ENCODE measurements at places on chromosomes 12 and 14. TPM values are rescaled to one million over a fixed set of nuclear protein-coding genes. Genes with fewer than 3 reads are reported as not detected.

GRCh38 chr12:31861360-31861759 lies 97.9 kb upstream of the RESF1 start:
- DNase-seq: no peak

The GABARAPL1 gene
- 96.7 TPM for total RNA-seq

The MUCL1 gene
- total RNA-seq: 0.75 TPM

The CIROP gene
- not detected for total RNA-seq

DNA sequence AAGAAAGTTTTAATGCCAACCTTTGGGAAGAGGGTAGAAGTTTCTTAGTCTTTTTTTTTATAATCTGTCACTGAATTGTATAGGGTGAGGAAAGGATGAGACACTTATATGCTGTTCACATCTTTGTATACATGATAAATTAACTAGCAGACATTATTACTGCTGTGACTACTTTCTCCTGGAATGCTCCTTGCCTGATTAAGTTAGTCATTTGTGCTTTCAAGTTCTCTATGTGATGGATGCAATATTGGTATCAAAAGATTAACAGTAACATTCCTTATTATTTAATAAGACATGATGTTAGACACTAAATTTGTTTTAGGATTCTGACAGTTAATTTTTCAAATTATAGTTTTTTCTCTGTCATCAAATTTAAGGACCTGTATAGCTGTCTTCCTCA lies 223.4 kb upstream of the GARIN2 start:
- DNase-seq: no peak

DNA sequence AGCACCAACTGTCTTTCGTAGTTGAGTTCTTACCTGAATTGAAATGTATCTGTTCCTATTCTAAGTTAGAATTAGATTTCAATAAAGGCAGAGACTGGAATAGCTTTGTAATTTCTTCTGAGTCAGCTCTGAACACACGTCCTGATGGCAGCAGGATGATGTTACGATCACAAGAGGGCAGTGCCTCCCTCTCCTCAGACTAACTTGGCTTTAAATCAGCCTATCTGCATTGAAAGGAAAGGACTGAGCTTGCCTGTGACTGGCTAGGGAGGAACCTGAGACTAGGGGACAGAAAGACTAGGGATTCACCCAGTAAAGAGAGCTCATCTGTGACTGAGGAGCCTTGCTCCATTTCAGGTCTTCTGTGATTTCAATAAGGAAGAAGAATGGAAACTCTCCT lies 323.7 kb upstream of the OR4E1 start:
- DNase-seq: no peak

The ZCCHC8 gene
- 22.7 TPM for total RNA-seq

GRCh38 chr12:57865084-57865751 lies 18.7 kb upstream of the CTDSP2 start:
- peak; percentile 91 for DNase-seq

- no peak for DNase-seq
Observed at GRCh38 chr12:109557805-109558204, 15.5 kb downstream of the MMAB start.

DNA sequence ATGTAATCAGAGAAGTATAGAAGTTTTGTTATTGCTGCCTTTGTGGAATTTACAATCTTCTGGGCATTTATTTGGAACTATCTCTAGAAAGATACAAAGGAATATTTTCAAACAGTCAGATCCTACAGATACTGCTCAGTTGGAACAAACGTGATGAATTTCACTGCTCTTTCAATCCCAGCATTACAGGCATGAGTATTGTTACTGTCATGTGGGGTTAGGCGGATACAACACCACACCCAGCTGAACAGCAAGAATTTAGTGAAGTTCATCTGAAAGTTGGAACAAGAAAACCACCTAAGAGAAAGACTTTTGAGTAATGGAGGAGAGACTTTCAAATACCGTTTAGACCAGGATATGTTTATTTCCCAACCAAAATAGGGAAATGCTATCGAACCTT lies 123.3 kb upstream of the PLXNC1 start:
- no peak for DNase-seq

DNA sequence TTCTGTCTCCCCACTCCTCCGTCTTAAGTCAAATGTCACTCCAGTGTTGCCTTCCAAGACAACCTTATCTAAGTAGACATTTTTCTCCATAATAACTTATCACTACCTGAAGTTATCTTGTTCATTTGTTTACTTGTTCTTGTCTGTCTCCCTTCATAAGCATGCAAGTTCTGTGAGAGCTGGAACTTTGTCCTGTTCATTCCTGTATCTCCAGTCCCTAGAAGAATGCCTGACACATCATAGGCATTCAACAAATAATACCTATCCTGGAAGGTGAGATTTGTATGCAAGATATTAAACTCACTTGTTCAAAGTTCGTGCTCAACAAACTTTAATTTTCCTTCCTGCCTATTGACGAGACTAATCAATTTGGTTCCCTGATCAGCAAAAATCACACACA lies 5.7 kb upstream of the MIA2 start:
- DNase-seq: no peak

DNA sequence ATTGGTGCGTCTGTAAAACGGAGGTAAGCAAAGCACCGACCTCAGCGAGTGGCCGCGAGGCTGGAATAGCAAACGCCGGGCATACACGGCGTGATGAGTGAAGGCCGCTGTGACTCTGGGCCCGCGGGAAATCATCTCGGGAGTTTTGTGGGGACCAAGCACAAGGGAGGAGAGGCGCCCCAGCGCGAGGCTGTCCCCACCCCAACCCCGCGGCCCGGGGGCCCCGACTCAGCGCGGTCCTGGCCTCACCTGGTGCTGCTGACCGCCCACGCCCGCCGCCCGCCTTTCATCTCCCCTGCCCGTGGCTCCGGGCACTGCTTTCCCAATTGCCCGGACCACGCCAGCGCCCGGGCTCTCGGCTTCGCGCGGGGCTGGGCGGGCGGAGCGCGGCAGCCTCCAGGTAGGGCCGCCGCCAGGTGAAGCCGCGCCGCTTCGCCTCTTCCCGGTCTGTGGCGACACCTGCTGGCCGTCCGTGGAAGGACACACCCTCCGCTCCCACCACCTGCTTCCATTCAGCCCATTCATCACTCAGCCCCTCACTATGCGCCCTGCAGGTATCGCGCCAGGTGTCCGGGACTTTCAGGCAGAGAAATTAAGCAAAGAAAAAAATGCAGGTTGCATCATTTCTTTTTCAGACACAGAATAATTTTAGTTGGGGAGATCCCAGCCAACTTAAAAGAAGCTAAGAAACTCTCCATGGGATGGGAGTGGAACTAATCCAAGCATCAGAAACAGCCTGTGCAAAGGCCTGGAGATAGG lies 360.4 kb downstream of the MED13L start:
- peak; percentile 61 for DNase-seq

DNA sequence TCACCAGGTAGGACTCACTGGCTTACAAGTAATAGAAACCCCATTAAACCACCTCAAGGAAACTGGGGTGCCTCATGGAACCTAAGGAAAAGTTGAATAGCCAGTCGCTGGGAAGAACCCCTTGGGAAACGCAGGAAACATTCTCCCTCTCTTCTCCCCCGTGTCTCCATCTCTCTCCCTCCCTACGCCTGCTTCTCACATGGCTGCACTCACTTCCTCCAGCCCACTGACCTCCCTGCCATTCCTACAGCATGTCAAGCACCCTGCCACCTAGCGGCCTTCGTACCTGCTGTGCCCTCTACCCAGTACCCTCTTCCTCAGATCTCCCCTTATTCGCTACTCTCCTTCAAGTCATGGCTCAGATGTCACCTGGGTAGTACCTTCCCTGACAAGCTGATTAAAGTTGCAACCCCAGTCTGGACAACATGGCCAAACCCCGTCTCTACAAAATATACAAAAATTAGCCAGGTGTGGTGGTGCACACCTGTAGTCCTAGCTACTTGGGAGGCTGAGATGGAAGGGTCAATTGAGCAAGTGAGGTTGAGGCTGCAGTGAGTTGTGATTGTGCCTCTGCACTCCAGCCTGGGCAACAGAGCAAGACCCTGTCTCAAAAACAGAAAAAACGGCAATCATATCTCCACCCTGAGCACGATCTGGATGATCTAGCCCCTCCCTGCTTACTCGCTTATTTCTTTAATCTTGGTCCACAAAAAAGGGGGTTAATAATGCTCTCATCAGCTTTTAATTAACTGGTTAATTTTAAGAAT lies 6.4 kb upstream of the DTX1 start:
- DNase-seq: no peak

DNA sequence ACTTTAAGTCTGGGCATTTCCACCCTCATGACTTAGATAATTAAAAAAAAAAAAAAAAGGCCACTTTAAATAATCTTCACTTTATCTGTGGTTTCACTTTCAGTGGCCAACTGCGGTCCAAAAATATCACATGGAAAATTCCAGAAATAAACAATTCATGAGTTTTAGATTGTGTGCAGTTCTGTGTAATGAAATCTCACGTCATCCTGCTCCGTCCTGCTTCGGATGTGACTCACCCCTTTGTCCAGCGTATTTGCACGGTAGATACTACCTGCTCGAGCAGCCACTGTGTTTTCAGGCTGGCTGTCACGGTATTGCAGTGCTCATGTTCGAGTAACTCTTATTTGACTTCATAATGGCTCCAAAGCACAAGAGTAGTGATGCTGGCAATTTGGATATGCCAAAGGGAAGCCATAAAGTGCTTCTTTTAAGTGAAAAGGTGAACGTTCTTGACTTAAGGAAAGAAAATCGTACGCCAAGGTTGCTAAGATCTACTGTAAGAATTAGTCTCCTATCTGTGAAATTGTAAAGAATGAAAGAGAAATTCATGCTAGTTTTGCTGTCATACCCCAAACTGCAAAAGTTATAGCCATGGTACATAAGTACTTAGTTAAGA lies 2.4 kb downstream of the E2F7 start:
- DNase-seq: no peak

DNA sequence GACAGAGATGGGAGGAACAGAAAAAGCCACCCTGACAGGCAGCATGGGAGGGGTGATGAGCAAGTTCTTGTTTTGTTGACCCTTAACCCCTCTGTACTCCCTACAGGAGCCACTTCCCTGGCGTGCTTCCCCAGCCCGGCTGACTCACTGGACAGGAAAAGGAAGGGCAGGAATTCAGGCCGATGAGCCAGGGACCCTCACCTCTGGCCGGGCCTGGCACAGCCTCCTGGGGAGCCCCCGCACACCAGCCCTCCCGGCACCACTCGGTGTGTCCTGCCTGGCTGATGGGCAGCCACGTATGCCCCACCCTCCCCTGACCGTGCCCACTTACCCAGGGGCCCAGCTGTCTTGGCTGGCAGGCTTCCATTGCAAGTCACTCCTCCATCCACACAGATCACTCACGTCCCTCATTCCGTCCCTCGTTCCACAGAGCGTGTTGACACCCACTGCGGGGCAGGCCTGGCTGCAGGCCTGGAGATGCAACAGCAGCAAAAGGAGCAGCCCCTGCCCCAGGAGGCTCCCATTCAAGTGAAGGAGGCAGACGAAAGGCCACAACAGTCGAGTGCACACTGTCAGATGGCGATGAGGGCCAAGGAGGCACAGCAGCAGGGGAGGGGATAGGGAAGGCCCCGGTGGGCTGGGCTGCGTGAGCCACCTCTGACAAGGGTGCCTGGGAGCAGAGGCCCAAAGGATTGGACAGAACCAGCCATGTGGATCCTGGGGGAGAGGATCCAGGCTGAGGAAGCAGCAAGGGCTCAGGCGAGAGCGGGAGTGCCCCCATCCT lies 19.7 kb upstream of the CD9 start:
- DNase-seq: peak; percentile 84

The NRIP2 gene
- total RNA-seq: 15.1 TPM

GRCh38 chr12:3805077-3805476 lies 52.2 kb upstream of the CRACR2A start:
- DNase-seq: no peak

DNA sequence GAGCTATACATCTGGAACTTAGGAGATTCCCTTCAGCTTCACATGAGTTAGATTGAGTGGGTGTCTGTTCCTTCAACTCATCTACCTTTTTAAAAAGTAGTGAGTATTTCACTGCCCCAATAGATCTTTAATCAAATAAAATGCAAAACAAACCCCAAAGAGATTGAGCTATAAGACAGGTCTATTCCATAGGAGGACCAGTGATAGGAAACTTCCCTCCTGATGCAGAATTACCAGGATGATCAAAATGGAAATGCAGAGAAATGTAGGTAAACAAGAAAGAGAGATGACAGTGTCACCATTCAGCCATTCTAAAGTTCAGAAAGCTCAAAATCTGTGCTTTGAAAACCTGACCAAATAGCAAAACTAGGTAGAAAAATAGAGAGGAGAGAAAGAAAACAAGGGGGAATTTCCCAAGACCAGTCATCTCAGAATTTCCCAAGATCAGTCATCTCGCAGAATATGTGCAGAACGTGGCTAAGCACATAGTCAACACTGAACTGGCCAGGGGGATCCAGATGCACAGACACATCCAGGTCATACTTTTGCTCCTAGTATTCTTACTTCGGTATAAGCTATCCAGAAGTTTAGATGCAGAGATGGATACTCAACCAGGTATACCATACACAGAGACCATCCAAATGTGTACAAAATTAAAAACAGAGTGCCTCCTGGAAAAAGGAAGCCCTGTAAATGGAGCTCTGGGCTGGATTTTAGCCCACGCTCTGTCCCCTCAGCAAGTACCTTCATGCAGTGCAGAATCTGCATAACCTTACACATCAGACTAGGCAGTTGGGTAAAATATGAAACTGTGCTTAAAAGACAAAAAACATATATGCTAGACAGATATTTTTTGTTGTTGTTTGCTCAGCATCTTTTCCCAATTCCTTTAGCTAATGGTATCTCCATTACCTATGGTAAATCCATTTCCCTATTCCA lies 27.4 kb downstream of the SLC41A2 start:
- DNase-seq: no peak

The OR6C70 gene
- not detected for total RNA-seq

DNA sequence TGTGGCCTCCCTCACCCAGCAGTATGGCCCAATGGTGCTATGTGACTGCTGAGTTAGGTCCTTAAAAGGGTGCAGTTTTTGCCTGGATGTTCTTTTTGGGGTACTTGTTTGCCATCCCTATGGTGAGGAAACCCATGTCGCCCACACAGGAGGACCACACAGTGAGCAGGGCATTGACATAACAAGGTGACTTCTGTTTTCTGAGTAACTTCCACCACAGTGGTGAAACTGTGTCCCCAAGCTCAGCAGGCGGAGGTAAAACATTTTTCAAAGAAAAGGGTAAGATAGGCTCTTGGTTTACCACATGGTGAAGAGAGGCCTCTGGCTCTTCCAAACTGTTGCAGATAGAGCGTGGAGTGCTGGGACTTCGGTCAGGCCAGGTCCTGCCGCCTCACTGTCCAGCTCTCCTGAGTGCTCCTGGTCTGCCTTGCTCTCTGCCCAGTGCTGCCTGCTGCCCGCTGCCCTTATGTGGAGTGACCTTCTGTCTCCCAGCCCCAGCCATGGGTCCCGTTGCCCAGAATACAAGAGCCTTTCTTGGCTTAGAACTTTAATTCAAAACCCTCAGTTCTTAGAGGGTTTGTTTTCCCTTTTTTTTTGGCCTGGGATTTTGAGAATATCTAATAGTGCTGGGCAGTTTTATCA lies 54.0 kb downstream of the TRAF3 start:
- no peak for DNase-seq
